Hematopoietic multipotent progenitor cell treated with erythropoietin and hydrocortisone succinate and interleukin-3 and kit ligand, for 15 days (in vitro differentiated cells): ENCODE measurements at places on chromosomes 3 and 15.

GRCh38 chr15:78663703-78664102, 22.7 kb upstream of the CHRNB4 start:
- no peak for DNase-seq

- no peak for DNase-seq
Observed at GRCh38 chr3:129469026-129469425, 29.0 kb downstream of the IFT122 start.

- no peak for DNase-seq
Observed at GRCh38 chr3:156429125-156429524, 125.8 kb downstream of the SSR3 start.

DNA sequence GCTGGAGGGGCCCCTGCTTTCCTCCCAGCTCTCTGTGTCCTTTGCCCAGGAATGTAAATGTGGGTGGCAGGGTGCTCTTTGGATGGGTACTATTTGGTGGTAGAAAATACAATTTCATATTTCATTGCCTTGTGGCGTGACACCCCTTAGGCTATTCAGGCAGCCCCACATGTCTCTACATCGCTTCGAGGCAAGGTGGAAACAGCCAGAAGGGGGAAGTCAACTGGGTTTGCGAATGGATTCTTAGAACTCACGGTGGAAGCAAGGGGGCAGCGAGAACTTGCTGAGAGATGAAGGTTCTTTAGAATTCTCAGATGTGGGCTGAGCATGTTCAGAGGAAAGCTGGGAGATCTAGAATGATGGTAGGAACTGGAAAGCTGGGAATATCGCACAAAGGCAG, 25.3 kb downstream of the PLA2G4D start:
- DNase-seq: no peak

DNA sequence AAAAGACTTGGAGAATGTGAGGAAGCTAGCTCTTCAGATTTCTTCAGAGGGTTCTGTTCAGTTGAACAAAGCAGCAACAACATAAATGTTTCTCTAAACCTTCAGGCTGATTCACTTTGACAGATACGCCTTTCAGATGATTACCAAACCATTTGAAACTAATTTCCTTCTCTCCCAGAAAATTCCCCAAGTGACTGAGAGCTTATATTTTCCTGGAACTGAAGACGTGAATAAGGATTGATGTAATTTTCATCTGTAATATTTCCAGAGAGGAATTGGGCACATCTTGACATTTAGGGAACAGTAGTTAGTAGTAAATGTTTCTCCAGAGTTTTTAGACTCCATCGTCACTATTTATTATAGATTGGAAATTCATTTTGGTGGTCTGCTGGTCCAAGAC, 108.6 kb upstream of the AADACL2 start:
- DNase-seq: no peak

DNA sequence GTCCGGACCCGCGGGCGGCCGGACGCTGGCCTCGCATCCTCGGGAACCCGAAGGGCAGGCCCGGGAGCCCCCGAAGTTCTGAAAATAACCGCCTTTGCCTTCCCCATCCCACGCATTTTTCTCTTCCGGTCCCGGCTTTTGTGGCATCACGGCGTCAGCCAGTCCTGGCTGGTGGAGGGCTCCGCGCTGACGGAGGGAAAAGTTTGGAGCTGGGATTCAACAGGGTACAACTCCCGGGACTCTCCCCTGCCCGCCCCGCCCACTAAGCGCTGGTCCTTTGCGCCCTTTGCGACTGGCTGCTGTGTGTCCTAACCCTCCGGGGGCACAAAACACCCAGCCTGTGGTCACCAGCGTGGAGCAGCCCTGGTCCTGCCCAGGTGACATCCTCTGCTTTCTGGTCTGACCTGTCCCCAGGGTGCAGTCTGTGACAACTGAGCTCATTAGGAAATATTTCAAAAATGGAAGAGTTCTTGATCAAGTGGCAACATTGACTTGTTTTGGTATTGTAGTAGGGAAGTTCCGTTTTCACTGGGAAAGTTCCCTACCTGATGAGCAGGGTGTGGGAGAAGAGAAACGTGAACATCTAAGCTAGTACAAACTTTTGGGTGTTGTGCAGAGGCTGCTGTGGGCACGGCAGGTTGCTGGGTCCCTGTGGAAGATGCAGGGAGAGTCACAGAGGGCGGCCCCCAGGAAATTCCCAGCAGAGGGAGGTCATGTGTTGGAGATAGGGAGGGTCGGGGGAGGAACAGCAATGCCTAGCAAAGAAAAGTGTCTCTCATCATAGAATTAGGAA, 775 bp downstream of the ARNT2 start:
- DNase-seq: no peak

GRCh38 chr15:78004919-78005634, 72.4 kb downstream of the TBC1D2B start:
- no peak for DNase-seq

DNA sequence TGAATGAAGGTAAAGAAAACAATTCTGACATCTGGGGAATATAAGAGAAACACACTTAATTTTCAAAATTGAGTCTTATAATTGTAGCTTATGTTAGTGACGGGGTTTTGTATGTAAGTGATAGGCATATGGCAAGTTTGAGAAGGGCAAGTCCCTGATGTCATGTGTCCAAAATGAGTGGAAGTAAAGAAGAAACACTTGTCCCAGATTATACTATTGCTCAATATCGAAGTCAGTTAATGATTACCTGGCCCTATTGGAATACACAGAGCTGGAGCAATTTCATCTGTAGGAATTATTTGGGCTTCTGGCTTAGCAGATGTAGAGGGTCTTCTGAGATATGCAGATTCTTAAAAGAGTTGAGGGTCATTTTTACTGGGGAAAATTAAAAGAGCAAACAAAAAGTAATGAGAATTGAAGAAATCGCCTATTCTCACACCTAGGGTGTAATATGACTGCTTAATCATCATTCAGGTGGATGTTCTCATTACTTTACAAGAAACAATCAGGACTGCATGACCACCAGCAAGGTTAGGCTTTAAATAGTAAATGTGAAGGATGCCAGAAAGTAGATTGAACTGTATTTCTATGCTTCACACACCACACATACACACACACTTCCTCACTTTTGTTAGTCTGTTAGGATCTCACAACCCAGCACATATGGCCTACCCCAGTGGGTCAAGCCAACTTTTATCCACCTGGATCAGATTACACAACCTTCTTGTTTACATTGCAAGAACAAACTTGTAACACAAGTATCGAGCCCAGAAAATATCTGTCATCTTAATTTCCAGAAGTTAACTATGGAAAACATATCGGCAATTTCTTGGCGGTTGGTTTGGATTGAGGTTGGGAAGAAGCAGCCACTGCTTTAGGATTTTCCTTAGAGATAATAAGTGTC, 183.3 kb upstream of the LRRC3B start:
- DNase-seq: no peak
